ENCODE measurements at places on chromosomes 13 and 19.

- peak; percentile 20 for DNase-seq
Measured at GRCh38 chr19:36527341-36527740, 730 bp downstream of the ZNF260 start.

- DNase-seq: no peak
Measured at GRCh38 chr13:57632276-57633140, 964 bp downstream of the PCDH17 start.

DNA sequence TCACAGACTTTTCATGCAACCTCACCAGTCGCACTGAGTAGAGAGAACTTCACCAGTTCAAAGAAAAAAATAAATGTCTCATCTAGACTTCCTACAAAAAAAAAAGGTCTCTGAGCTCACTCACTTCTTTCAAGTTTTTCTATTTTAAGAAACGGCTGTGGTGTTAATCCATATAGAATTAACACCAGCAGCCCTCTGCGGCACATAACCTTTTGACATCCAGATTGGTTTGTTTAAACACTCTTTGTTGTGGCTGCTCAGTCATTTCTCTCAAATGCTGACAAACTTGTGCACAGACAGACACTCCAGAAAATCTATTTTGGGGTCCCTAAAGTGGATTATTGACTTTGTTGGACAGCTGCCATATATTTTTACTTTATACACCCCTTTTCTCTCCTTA is 874.9 kb downstream of the EFNB2 start:
- DNase-seq: peak; percentile 35

DNA sequence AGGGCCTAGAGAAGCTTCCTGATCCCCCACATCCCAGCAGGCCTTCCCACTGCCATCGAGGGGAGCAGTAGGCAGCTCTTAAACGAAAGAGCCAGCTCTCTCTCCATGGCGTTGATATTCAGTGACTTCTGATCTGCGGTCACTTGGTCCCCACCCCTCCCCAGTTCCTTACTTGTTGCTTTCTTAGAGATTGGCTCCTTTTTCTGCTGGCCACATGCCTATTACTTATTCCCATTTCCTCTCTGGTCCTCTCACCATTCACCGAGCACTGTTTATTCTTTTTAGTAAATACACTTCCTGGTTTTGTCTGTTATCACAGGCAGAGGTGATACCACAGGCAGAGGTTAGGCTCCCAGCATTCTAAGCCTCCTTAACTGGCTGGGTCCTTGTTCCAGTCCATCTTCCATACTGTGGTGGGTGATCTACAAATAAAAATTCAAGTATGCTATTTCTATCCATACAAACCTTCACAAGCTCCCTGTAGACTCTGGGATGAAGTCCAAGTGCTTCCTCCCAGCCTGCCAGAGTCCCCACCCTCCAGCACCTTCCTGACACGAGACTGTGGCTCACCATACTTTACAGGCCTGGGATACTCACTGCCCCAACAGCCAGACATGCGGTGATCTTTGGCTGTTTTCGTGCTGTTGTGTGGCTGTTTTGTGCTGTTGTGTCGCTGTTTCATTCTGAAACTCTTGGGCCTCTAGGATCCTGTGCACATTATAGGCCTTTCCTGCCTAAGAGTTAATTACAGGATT is 315.9 kb downstream of the ATP8A2 start:
- DNase-seq: no peak

DNA sequence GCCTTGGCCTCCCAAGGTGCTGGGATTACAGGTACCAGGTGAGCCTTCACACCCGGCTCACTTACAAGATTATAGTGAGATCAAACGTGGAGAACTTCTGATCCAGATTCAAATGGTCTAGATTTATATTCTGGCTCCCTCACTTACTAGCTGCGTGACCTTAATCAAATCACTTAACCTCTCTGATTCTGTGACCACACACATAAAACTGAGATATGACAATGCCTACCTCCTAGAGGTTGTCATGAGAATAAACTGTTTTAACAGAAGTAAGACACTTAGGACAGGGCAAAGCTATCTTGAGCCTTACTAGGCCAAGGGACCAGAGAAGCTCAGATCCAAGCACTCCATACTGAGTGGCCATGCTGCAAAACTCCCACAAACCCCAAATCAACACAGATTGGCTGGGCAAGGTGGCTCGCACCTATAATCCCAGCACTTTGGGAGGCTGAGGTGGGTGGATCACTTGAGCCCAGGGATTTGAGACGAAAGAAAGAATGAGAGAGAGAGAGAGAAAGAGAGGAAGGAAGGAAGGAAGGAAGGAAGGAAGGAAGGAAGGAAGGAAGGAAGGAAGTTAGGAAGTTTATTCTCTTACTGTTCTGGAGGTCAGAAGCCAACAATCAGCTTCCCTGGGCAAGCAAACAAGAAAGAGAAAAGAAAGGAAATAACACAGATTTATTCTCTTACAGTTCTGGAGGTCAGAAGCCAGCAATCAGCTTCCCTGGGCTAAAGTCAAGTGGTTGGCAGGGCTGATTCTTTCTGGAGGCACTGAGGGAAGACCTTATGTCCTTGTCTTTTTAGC is 46.1 kb upstream of the MAP3K10 start:
- DNase-seq: no peak

DNA sequence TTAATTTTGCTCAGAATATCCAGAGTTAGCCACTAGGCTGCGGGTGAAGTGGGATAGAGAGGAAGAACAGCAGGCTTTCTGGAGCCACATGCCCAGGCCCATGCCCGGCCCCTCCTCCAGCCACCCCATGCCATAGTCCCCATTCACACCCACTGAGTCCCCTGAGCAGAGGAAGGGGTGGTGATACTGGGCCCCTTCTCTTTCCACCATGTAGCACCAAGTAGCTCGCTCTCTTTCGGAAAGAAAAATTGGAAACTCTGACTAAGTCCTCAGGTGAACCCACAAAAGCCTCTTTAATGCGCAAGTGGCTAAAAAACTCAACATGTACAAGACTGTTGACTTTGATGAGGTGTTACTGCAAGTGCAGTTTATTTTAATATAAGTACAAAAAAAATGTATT is 76.7 kb upstream of the GPR183 start:
- no peak for DNase-seq

- DNase-seq: peak; percentile 83
Measured at GRCh38 chr13:41565216-41565615, 107.9 kb downstream of the RGCC start.

DNA sequence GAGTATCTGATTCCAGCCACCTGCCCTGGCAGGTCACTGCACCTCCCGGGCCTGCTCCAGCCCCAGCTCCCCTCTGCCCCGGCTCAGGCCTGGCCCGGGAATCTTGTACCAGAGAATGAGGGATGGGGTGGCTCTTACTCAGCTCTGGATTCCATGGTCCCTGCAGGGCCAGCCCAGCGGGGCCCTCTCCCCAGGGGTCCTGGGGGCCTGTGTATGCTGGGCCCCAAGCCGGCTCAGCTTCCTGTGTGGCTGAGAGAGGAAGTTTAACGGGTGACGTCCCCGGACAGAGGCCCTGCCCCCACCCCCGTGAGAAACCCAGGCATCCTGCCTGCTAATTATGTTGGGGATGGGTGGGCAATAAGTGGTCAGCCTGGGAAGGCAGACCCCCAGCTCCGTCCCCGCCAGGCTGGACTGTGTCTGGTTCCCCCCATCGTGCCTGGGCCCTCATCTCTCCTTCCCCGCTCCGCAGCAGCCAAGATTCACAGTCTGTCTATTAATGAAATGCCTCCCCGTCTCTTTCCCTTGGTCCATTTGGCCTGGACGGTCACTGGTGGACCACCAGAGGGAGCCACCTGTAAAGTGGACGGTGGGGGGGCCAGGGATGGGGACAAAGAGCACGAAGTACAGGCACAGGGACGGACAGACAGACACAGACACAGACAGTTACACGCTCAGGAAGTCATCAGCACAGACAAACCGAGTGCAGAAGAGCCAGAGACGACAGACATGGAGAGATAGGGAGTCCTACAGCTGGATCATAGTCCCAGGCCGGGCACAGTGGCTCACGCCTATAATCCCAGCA is at the start of gene DENND1C:
Gene DENND1C (minus strand): TSS at position 247 of the 802 bp plus-strand sequence. CDS start 92 bp downstream, at position 155.
- no peak for DNase-seq

GRCh38 chr19:6660930-6661329 is 9.0 kb downstream of the TNFSF14 start:
- no peak for DNase-seq

- no peak for DNase-seq
Measured at GRCh38 chr13:29800687-29801086, 49.7 kb downstream of the UBL3 start.

- DNase-seq: no peak
Measured at GRCh38 chr19:56083668-56084067, 37.4 kb downstream of the ZNF787 start.
